Fibroblast of skin of back (primary cell): ENCODE measurements at places on chromosomes 2 and 18.

GRCh38 chr18:11960743-11961380 lies 20.4 kb upstream of the IMPA2 start:
- DNase-seq, result no peak

DNA sequence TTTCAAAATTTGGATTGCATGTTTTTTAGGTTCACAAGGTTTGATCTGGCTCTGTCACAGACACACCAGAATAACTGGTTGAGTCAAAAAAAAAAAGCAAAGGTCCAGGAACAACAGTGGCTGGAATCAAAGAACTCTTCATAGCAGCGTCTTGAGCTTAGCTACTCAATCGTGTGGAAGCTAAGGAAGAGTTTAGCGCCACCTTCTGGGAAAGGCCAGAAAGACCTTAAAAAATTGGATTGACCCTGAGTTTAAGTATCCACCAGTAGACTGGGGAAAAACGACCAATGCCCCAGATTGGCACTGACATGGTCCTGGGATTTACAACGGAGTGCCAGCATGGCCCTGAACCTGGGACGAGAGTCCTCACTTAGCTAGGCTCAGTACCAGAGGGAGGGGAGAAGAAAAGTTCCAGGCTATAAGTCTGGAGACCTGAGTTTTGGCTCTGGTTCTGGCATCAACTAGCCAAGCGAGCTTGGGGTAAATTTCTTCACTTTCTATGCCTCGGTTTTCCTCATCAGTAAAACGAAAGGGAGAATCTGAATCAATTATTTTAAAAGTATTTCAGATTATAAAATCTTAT lies 71.1 kb upstream of the TFCP2L1 start:
- DNase-seq, result peak; percentile 61

- no peak for DNase-seq
Measured at GRCh38 chr18:62505669-62506494, 16.9 kb upstream of the ZCCHC2 start.

DNA sequence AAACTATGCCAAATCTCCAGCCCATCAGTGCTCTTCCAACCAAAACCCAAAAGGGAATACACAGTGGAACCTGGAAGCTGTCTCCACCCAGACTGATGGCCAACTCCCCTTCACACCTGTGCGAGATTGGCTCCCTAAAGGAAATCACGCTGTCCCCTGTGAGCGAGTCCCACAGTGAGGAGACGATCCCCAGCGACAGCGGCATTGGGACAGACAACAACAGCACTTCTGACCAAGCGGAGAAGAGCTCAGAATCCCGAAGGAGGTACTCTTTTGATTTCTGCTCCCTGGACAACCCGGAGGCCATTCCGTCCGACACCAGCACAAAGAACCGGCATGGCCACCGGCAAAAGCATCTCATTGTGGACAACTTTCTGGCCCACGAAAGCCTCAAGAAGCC lies 271.1 kb downstream of the SETBP1 start:
- no peak for DNase-seq

GRCh38 chr2:2165135-2165534 lies 165.9 kb downstream of the MYT1L start:
- DNase-seq, result no peak

DNA sequence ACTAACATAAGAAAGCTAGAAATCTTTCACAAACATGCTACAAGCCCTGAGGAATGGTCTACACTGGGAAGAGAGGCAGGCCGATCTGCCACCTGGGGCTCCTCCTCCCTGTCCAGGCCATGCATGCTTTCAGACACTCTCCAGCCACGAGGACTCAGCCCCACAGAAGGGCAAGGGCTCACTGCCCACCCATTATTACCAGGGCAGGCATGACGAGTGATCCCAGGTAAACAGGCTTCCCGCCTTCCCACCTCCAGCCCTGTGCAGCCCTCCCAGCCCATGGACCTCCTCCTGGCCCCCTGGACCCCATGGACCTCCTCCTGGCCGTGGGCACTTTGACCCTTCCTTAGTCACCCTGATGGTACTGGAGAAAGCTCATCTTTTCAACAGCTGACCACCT lies 75.8 kb upstream of the TEX51 start:
- DNase-seq, result no peak

DNA sequence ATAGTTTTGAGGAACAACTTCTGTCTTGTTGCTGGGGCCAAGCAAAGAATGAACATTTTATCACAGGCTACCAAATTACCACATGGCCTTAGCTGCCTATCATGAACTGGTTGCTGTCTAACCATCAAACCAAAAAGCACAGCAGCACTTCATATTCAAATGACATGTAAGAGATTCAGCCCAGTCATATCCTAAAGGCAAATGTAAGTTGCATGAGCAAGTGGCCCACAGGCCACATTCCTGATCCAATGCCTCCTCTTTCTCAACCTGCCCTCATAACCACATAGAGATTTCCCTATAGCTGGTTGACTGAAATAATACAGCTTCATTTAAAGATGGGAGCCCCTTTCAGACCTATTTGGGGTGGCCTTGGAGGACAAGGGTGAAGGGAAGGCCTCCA lies 572.3 kb downstream of the IRS1 start:
- DNase-seq, result no peak

GRCh38 chr2:96147593-96148201 lies 2.5 kb upstream of the DUSP2 start:
- DNase-seq, result no peak

- DNase-seq, result no peak
Measured at GRCh38 chr2:61193670-61194561, 31.9 kb downstream of the C2orf74 start.

- peak; percentile 17 for DNase-seq
Measured at GRCh38 chr2:234919711-234920110, 32.1 kb upstream of the SH3BP4 start.

GRCh38 chr2:119583291-119583690 lies 39.0 kb downstream of the CFAP221 start:
- DNase-seq, result no peak

DNA sequence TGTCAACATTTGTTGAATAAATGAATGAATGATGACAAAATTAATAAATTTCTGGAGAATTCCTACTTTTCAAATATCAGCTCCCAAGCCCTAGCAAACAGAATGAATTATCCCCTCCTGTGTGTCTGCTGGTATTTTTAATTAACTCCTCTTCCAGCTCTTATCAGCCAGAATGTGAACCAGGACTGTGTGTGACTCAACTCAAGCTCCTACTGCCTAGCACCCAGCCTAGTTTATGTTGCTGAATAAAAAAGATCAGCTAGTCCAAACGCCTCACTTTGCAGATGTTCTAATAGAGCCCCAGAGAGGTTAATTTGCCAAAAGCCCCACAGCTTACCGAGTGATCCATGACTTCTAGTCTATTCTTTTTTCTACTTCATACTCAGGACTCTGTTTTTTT lies 50.3 kb downstream of the RABL2A start:
- no peak for DNase-seq

GRCh38 chr2:32277363-32277673 lies 386 bp upstream of the YIPF4 start:
- DNase-seq, result no peak

- DNase-seq, result no peak
Measured at GRCh38 chr2:168466190-168466737, 10.2 kb downstream of the CERS6 start.

GRCh38 chr2:223815186-223815883 lies 22.0 kb downstream of the AP1S3 start:
- peak; percentile 95 for DNase-seq

GRCh38 chr2:6184532-6185292 lies 492.5 kb downstream of the SOX11 start:
- DNase-seq, result peak; percentile 16

DNA sequence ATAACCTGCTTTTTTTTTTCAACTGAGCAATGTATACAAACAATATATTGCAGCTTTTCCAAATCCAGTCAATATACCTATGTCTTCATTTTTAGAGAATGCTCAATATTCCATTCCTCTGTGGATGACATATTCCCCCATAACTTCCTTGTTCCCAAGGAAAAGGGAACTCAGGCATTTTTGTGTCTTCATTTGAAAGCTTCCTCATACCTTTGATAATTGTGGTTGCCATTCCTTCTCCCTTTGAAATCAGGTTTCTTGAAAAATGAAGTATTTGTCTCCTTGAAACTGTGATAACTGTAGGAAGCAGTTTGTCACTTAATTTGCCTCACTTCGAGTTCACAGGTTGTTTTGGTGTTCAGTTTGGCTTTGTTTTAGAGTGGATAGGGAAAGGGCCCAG lies 13.5 kb downstream of the ELAC1 start:
- no peak for DNase-seq

- DNase-seq, result peak; percentile 31
Measured at GRCh38 chr2:105287692-105288091, 41.8 kb downstream of the TGFBRAP1 start.

GRCh38 chr2:239302808-239303557 lies 97.8 kb downstream of the HDAC4 start:
- DNase-seq, result no peak

DNA sequence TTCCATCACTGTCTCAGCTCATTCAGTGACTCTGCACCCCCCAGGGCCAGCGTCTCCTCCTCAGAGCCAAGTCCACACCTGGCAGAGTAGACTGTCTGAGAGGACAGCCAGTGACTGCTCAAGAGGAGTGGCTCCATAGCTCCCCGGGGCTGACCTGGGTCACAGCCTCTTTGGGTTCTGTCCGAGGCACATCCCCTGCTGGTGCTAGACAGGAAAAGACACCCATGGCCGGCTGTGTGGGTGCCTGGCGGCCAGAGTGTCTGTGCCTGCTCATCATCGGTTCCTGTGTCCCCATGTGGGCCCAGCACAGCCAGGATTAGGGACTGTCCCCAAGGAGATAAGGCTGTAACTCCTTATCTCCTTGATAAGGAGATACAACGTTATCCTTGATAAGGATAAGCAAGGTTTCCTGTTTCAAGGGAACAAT lies 3.5 kb upstream of the CROCC2 start:
- no peak for DNase-seq

- DNase-seq, result no peak
Measured at GRCh38 chr2:159128191-159128590, 158.3 kb downstream of the WDSUB1 start.

DNA sequence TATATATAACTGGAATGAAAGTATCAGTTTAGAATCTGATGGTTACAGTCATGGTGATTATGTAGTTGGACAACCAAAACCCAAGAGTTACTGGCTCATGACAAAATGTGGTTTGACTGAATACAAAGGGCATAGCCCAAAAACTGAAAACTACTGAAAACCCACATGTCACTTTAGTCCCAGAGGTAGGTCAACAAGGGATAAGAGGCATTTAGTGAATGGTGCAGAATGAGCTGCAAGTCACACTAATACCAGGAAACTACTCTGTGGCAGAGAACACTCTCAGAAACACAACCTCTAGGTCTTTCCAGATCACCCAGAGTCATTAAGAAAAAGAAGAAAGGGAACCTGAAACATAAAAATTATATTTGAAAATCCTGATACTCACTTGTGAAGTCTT lies 154.5 kb downstream of the AGPS start:
- no peak for DNase-seq

DNA sequence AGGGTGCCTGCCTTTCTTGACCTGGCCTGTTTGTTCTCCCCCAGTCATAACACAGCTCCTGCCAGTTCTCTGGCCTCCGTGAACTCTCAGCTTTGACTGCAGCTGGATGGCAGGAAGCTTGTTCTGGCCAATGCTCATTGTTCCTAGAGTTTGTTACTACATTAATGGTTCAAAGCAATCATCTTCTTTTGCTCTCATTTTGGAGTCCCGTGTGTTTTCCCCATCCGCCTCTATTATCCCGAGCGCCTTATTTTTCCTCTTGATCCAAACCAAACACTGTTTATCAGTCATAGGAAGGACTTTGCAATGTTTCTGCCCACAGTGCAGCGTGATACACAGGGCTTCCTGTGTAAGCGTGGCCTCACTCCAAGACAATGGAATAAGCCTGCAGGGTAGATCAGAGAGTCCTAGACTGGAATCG lies 184.3 kb upstream of the APCDD1 start:
- no peak for DNase-seq

- no peak for DNase-seq
Measured at GRCh38 chr18:36561046-36561445, 263.5 kb downstream of the FHOD3 start.

DNA sequence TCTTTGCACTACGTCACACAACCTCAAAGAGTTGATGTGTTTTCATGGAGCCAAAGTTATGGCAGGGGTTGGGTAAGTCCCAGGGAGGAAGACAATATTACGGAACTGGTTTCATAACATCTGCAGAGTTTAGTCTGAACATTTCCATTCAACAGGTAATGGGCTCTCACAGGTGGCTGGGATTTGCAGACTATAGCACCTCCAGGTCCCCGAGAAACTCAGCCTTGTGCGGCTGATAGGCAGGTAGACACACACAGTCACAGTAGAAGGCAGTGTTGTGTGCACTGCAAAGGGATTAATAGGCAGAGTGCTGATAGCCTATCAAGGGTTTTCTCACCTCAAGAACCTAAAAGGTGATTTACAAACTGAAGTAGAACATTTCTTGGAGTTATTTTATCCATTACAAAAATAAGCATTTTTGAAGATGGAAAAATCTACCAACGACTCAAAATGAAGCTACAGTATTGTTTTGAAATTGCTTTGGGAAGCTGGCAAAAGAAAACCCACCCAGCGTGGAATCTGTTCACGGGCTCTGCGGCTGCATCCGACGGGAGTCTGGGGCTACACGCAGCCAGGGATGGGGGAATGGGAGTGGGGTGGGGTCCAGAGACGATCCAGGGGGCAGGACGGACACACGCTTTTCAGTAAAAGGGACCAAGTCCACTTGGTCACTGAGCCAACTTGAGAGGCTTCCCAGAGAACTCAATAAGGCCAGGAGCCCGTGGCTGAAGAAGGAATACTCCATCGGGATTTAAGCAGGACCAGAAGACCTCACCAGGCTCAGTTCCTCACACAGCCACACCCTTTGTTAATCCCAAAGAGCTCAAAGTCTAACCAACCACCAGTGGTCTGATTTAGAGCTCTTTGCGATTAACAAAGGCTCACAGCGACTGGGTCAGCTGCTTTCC lies 82.9 kb downstream of the CHRNA1 start:
- peak; percentile 55 for DNase-seq

DNA sequence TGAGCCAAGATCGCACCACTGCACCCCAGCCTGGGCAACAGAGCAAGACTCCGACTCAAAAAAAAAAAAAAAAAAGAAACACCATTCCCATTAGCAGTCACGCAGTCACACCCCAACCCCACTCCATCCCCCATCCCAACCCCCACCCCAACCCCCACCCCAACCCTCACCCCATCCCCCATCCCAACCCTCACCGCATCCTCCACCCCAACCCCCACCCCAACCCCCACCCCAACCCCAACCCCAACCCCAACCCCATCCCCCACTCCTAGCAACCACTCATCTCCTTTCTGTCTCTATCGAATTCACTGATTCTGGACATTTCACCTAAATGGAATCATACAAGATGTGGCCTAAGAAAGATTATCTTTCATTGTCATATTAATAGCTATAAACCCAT lies 25.9 kb upstream of the ATP9B start:
- DNase-seq, result no peak

DNA sequence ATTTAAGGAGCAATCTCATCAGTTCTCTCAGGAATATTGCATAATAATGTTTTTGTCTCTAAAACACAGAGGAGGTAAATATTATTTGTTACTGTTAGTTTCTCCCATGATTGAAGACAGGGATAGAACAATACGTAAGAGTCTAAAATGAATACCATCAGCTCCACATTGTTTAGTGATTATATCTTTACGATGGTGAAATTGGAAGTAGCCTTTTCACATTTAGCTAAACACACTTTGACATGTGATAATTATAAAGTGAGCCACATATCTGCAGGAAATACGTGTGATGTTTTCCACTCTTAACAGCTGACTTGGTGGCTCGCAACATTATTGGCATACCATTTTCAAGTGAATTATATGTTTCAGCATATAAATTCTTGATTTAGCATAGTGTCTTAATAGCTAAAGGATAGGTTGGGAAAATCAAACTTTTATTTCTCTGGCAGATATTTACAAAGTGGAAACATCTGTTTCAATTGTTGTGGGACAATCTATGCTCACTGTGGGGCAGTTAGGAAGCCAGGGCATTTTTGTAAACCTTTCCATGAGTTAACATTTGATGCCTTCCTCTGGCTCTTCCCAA lies 208.1 kb upstream of the RASGRP3 start:
- DNase-seq, result peak; percentile 30
